Right hindlimb (tissue), 1 donor: ENCODE measurements at places on chromosomes 5 and 9.

GRCh38 chr5:97508864-97509263, 325.8 kb upstream of the RIOK2 start:
- no peak for DNase-seq

GRCh38 chr5:129019401-129019908, 54.2 kb downstream of the SLC27A6 start:
- no peak for DNase-seq

- no peak for DNase-seq
Measured at GRCh38 chr5:113974976-113975375, 386.9 kb upstream of the KCNN2 start.

DNA sequence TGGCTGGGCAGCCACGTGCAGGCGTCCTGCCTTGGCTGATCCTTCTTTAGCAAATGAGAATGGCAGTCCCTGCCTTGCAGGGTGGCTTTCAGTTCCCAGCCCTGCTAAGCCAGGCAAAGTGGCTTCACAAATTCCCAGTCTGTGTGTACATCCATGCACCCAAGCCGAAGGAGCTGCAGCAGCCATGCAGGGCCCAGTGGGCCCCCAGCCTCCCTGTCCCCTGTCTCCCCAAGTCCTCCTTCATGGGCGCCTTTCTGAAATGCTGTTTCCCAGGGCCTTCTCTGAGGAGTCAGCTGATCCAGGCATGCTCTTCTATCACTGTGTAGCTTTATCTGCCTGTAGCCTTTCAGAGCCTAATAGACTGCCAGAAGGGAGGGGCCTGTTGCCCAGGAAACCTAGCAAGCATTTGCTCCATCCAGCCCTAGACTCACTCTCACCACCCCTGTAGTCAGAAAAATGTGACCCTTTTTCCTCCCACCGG, 47.4 kb upstream of the SHC3 start:
- peak; percentile 49 for DNase-seq

DNA sequence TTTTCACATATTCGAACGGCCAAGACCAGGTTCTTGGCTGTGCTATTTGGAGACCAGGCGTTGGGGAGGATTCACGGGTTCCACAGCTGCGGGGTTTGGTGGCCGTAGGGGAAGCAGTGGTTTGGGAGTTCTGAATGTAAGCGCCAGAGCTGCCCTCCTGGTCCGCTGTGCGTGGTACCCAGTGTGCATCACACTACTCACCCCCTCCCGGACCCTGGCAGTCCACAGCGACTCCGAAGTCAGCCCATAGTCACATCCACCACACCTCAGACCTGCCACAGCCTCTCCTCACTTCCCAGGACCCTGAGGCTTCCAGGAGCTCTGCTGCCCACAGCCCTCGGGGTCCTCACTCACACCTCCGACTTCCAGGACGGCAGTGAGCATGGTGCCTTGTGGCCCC, 26.8 kb downstream of the AMBP start:
- DNase-seq: no peak

DNA sequence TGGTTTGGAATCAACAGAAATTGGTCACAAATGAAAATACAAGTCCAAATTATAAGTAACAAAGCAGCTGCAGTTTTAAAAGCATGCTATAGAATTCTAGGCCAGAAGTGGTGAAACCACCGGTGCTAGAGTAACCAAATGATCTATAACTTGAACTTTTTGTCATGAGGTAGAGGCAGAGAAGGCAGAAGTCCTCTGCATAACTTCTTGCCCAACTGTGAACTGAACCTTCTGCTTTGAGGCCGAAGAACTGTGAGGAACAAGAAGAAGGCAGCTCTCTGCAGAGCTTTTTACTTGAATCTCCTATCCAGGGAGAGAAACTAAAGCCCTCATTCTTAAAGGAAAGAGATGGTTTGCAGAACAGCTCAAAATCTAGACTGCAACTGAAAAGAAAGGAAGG, 36.2 kb upstream of the TENT2 start:
- DNase-seq: no peak

- DNase-seq: no peak
Measured at GRCh38 chr5:67842806-67843205, 372.8 kb upstream of the PIK3R1 start.

- DNase-seq: no peak
Measured at GRCh38 chr9:7974335-7974960, 174.9 kb upstream of the DMAC1 start.

GRCh38 chr9:134024214-134024792, 978 bp upstream of the BRD3OS start:
- DNase-seq: no peak

DNA sequence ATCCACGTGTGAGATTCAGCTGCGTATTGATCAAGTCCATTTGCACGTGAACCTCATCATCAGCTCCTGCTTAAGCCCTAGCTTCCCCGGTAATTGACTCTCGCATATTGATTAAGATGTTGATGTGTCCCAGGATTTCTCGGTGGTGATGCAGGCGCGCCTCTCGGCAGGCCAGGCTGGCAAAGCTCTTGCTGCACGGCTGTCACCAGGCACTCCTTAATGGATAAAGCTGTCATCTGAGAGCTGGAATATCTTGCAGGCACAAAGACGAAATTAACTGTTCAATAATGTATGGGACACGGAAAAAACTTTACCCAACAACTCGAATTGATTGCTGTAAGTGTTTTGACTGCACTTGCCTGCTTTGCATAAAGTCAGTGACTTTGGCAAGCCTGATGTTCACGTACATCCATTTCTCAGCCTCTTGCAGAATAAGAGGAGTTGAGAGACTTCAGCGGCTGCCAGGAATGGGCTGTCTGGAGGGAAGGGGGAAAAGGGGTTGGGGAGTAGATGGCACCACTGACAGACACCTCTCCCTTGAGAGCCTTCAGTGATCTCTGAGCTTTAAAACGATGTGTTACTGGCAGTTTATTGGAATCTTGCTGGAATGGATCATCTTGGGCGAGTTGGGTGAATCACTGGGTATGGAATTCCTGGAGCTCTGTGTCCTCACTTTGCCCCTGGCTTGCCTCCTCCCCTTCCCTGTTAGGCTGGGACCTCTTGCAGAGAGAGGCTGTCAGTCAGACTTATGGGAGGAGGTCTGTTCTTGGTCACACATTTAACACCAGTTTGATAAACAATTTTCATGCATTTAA, 650.3 kb downstream of the CCDC171 start:
- DNase-seq: no peak

DNA sequence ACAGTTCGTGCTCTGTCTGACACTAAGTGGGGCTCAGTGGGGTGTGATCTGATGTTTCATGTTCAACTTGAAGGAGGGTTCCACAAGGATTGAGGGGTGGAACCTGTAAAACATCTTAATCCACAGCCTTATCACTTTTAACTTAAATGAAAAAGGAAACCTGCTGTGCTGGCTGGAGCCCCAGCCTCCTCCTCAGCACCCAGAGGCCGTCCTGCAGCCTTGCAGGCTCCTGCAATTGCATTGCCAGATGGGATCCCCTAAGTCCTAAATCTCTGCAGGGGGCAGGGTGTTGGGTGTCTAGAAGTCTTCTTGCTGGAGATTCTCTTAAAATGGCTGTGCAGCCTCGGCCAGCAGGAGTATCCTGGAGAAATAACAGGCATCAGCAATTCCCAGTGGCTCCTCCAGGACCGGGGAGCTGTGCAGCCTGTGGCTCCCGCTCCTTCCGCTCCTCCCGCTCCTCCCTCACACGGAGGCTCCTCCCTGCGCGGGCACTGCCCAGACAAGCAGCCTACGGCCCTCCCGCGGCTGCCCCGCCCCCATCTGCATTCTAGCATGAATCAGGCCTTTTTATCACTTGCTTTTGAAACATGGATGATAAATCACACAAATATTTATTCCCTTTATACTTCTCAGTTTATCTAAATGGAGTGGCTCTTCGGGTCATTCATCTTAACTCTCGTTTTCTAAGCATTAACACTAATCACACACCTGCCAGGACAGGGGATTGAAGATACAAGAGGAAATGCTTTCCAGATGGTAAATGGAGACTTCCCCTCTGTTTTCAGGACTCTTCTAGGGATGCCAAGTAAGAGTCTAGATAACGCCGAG, 131.0 kb downstream of the ADAMTS16 start:
- peak; percentile 37 for DNase-seq

DNA sequence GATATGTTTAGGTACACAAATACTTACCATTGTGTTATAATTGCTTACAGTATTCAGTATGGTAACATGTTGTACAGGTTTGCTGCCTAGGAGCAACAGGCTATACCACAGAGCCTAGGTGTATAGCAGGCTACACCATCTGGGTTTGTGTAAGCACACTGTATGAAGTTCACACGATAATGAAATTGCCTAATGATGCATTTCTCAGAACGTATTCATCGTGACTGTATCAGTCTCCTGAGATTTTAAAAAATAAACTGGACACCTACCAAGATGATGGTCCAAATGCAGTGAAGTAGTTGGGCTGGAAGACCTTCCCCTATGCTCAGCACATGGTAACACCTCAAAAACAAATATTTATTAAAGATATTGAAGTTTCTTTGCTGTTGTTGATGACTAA, 103.3 kb upstream of the NFIB start:
- no peak for DNase-seq

DNA sequence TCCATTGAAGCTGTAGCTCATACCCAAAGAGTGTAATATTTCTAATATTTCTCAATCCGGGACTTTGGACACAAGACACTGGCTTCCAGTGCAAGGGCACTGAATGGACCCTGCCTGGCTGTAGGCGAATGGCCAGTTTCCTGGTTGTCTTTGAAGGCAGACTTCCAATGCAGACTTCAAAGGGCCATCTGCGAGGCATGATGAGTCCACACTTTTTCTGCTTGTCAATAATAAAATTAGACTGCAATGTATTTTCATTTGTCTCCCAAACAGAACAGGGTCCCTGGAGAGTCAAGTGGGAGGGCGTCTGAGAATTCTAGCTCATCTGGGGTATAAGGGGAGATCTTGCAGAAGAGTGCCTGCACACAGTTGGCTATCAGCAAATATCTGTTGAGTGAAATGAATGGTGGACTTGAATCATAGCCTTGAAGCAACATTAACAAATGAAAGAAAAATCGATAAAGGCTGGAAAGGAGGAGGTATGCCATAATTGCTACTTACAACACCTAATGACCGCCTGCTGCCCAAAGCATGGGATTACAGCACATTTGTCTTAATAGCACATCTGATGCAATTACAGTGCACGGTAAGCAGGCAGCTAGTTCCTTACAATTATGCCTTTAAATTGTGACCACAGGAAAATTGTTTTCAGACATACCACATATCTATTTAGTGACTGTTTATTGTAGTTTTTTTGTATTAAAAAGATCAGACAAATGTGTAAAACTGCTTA, 137.5 kb downstream of the ARHGEF28 start:
- DNase-seq: no peak

- DNase-seq: no peak
Measured at GRCh38 chr5:72283358-72283757, 36.7 kb downstream of the MRPS27 start.

- no peak for DNase-seq
Measured at GRCh38 chr5:167578977-167579692, 712.3 kb upstream of the WWC1 start.

- DNase-seq: no peak
Measured at GRCh38 chr5:32023816-32024215, 150.3 kb downstream of the GOLPH3 start.

- no peak for DNase-seq
Measured at GRCh38 chr5:66515209-66515608, 81.0 kb upstream of the MAST4 start.

- DNase-seq: no peak
Measured at GRCh38 chr9:123061216-123061615, 27.7 kb downstream of the GPR21 start.

DNA sequence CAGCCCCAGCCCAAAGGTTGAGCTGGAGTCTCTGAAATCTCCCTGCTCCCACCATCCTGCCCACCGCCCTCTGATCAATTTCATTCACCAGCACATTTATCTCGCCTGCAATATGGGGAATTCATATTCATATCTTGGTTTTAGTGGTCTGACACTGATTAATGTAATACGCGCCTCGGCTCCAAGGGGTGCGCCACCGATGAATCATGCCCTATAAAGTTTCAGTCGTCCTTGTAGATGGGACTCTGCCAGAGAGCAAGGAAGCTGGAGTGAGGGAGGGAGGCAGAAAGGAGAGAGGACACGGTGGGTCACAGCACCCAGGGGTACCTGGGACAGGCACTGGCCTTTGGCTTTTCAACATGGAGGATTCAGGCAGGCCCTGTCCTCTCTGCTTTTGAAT, 8.9 kb downstream of the IRX1 start:
- DNase-seq: no peak
